Caudate nucleus (tissue), 63 donors: ENCODE measurements at places on chromosomes 3 and 15.

GRCh38 chr3:39428745-39429201 is 22.3 kb downstream of the RPSA start:
- DNase-seq: no peak

GRCh38 chr3:18872466-18872865 is 275.8 kb upstream of the KCNH8 start:
- no peak for DNase-seq

GRCh38 chr15:55250941-55251340 is 38.7 kb downstream of the RAB27A start:
- DNase-seq: no peak

DNA sequence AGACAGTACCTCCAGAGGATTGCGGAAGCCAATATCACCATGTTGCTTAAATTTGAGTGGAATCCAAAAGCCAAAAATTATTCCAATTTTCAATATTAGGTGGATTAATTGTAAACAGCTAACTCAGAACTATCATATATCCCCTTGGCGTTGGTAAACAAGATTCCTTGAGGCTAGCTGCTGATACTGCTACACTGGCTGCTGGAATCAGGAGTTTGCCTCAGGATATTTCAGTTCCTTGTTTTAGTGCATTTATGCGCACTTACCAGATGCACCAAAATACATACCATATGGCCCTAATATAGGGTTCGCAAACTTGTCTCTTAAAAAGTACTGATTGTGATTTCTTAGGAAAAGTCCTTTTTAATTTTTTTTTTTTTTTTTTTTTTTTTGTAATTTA is 605.2 kb upstream of the NAALADL2 start:
- no peak for DNase-seq
